ENCODE measurements at places on chromosomes 2 and 18.

- no peak for DNase-seq
These were observed 194.7 kb downstream of the RAB3GAP1 start for GRCh38 chr2:135246711-135247270.

- no peak for DNase-seq
These were observed 271.8 kb downstream of the SUCLG1 start for GRCh38 chr2:84187258-84187657.

GRCh38 chr2:88932686-88933085, 241.2 kb downstream of the RPIA start:
- DNase-seq, result no peak

DNA sequence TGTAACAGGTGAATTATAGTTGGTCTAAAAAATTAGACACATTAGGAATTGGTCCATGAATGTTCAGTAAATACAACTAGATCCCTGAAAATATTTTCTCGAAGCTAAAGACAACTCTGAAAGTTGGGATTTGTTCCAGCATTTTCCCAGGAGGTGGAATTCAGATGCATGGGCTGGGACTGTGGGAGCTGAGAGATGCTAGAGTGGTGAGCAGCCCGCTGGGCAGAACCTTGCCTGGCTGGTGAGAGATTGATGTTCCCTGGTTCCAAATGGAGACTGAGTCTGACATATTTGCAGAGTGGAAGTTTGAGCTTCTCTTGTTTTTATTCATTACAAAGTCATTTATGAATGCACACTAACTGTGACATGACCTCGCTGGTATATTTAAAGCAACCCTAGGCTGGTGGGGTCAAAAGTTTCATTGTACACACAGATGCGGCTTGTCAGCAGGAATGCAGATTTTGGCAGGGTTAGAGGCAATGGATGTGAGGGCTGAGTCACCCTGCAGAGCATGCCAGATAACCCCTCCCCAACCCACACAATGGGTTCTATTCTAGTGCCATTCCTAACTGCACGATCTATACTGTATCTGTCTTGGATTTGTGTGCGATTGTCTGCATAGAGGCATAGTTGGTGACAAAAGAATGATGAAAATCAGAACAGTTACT, 23.5 kb upstream of the TMEM178A start:
- DNase-seq, result no peak

DNA sequence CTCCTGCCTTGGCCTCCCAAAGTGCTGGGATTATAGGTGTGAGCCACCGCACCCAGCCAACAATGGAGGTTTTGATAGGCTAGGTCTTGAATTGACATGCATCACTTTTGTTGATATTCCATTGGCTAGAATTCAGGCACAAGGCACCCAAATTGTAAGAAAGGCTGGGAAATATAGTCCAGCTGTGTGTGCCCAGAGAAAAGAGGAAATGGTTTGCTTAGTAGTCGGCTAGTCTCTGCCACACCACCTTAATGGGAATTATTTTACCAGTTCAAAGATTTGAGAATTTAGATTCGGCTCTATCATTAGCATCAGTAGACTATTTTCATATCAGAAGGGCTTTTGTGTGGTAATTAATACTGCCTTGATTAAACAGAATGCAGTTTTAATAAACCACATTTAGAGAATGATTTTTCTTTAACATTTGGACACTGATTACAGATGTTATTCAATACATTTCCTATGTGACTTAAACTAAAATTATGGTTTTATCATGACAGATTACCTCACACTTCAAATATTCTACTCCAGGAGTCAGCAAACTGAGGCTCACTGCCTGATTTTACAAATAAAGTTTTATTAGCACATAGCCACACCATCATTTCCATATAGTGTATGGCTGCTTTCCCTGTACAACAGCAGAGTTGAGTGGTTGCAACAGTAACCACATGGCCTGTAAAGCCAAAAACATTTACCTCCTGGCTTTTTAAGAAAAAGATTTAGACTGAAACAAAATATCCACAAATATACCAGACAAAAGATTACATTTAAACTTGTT, 27.4 kb downstream of the DBI start:
- DNase-seq, result no peak

GRCh38 chr2:98521266-98521665, 76.6 kb downstream of the INPP4A start:
- DNase-seq, result no peak

- DNase-seq, result no peak
These were observed 83.7 kb upstream of the CTDP1 start for GRCh38 chr18:79595876-79596374.

DNA sequence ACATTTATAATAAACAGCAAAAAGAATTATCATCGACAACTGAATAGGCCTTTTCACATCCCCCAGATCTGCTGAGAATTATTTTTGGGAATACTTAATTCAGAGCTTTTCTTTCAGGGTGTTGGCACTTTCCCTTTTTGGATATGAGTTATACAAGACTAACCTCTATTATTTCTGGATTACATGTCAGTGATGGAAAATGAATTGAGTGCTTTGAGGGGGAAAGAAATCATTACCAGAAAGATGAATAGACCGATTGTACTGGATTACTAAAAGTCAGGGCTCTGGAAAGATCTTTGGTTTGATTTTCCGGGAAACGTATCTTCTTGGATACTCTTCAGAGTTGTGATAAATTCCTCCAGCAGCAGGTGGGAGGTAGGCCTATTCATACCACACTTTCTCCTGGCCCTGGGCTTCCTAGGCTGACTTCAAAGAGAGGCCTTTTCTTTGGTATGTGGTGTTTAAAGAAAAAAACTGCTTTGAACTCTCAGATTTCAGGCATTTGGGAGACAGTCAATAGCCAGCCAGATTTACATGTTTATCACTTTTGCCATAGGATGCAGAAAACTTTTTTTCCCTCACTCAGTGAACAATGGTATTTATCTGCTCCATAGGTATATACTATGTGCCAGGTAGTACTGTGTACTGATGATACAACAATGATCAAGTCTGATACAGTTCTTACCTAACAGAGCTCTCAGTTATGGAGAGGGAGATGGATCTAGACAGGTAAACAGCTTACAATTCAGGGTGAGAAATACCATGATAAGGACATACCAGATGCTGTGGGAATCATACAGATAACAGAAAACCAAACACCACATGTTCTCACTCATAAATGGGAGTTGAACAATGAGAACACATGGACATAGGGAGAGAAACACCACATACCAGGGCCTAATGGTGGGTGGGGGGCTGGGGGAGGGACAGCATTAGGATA, 63.3 kb upstream of the ACTR3 start:
- no peak for DNase-seq

- no peak for DNase-seq
These were observed 215.9 kb downstream of the SP3 start for GRCh38 chr2:173749315-173749714.

DNA sequence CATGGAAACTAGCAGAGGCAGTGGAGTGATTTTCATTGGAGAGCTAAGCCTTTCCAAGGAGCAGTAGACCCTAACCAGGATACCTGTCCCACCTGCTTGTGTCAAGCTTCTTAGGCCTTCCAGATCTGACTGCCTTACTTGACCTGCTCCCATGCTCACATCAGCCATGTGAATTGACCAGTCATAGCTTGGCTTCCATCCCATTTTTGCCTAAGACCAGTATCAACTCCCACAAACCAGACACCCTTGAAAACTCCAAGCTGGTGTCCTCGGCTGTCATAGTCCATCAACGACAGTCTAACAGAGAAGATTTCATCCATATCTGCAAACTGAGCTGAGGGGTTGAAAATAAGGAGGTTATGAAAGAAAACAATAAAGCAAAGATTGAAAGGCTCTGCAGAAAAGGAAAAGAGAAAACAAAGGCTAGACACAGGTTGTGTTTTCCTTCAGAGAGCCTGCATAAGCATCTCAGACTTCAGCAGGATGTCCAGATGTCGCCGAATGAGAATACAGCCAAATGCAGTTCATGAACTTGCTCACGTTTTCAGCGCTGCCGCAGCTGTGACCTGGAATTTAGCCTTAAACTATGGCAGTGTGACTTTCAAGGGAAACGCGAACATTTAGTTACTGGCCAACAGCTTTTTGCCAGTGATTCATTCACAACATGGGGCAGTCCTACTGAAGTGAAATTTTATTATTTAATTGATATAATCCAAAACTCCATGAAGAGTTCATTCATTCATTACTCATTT, 868.1 kb upstream of the ID2 start:
- DNase-seq, result peak; percentile 18

GRCh38 chr18:79825913-79826312, 28.2 kb downstream of the KCNG2 start:
- DNase-seq, result no peak

- DNase-seq, result no peak
These were observed 1652.3 kb upstream of the SLC39A10 start for GRCh38 chr2:194004590-194005206.

DNA sequence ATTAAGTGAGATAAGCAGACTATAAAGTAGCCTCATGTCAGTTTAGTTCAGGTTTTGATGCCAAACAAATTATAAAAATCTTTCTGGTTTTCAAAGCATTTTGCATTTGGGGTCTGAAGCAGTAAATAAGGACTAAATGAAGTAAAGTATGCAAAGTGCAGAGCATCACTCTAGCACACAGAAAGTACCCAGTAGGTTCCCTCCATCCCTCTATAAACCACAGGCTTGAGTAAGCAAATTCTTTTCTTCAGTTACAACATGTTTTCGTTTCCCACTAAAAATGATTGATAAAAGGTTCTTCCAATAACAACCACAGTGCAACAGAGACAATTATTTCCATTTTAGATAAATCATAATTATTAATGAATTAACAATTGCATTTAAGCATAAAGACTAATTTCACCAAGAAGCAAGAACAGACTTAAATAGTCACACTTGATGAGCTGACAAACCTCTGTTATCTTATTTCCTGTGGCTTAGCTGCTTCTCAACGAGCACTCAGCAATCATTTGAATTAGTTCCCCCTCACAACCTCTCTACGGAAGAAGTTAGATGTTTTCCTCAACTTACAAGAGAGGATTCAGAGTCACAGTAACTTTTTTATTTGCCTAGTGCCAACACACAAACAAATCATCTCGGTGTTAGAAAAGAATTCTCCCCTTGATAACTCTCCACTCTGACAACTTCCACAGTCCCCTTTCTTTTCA, 249.8 kb downstream of the NBAS start:
- DNase-seq, result no peak

GRCh38 chr2:156333274-156333950, 891 bp upstream of the NR4A2 start:
- DNase-seq, result no peak

DNA sequence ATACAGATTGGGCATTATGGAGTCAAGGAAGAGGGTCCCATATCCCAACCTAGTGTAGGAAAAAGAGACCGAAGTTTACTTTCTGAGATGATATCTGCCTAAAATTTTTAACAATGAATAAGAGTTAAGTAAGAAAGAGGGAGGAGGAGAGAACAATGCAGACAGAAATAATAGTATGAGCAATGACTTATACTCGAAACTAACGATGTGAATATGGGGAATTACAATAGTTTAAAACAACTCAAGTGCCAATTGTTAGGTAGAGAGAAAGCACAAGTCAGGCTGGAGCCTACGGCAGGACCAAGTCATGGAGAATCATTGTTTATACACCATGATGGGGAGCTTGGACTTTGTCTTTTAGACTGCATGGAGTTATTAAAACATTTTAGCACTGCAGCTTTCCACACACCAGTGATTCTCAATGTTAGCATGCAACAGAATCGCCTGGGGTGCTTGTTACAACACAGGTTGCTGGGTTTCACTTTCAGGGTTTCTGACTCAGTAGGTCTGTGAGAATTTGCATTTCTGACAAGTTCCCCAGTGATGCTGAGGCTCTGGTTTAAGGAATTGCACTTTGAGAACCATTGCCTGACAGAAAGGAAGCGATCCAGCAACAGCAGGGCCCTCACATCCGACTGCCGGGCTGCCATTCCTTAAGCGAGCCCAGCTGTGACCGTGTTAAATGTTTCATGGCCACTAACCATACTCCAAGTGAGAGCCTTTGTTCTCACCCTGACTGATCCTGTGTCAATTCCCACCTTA, 511.2 kb downstream of the DCDC2C start:
- no peak for DNase-seq

- no peak for DNase-seq
These were observed 163.9 kb downstream of the LDLRAD4 start for GRCh38 chr18:13382366-13382953.

DNA sequence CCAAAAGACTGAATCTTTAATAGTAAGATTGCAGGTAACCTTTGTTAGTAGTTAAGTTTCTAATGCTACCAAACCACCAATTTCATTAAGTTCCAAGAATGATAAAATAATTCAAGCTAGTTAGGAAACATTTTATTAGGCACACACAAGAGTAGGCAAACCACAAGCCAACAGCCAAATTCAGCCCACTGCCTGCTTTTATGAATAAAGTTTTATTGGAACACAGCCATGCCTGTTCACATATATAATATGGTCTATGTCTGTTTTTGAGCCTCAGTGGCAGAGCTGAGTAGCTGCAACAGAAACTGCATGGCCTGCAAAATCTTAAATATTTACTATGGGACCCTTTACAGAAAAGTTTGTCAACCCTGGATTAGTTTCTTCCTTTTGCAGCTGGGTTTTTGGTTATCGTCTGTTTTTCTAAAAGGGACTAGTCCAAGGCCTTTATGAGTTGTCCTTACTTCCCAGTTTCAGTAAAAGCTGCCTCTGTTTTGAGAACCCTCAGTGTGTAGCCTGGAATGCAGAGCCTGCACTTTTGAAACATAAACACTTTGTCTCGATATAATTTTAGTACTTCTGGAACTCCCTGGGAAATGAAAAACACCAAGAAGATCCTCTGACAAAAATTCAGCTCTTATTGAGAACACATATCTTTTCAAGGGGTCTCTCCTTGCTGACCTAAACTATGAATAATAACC, 39.1 kb downstream of the FRZB start:
- DNase-seq, result peak; percentile 32

DNA sequence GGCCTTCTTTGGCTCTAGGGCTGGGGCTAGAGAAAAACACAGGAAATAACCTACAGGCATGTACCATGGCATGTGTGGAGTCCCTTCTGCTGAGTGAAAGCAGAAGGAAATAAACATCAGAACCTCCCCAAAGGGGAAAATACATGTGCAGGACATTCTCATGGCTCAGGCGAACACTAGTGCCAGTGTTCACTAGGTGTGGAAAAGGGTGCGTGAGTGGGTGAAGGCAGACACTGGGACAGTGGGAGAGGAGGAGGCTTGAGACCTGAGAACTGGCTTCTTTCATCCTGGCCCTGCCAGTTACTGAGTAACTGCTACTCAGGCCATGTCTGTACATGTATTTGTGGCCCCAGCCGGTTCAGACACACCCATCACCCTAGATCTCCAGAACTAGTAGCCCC, 268.2 kb downstream of the PRKCE start:
- DNase-seq, result no peak

DNA sequence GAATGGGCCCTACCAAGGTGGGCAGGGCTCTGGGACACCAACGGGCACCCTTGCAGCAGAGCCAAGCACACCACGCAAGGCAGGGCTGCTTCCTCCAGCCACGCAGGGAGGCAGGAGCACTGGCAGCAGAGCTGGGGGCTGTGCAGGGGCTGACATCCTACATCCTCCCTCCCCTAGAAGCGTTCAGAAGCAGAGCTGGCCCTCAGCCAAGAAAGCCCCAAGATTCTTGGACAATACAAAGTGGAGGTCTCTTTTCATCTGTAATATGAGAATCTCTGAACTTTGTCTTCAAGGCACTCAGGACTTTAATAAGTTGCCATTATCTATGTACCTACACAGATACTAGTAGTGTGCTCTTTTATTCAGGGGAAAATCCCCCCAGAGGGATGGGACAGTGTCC, 128.1 kb upstream of the AGAP1 start:
- no peak for DNase-seq

GRCh38 chr18:47149457-47150028, 757 bp downstream of the HDHD2 start:
- DNase-seq, result no peak

GRCh38 chr2:172813314-172813888, 77.8 kb downstream of the RAPGEF4 start:
- no peak for DNase-seq

- DNase-seq, result no peak
These were observed 33.1 kb downstream of the EVA1A start for GRCh38 chr2:75527676-75528075.
